ENCODE measurements at places on chromosomes 11 and 22.

GRCh38 chr22:38040953-38041759 is 16.0 kb upstream of the PICK1 start:
- DNase-seq: no peak

DNA sequence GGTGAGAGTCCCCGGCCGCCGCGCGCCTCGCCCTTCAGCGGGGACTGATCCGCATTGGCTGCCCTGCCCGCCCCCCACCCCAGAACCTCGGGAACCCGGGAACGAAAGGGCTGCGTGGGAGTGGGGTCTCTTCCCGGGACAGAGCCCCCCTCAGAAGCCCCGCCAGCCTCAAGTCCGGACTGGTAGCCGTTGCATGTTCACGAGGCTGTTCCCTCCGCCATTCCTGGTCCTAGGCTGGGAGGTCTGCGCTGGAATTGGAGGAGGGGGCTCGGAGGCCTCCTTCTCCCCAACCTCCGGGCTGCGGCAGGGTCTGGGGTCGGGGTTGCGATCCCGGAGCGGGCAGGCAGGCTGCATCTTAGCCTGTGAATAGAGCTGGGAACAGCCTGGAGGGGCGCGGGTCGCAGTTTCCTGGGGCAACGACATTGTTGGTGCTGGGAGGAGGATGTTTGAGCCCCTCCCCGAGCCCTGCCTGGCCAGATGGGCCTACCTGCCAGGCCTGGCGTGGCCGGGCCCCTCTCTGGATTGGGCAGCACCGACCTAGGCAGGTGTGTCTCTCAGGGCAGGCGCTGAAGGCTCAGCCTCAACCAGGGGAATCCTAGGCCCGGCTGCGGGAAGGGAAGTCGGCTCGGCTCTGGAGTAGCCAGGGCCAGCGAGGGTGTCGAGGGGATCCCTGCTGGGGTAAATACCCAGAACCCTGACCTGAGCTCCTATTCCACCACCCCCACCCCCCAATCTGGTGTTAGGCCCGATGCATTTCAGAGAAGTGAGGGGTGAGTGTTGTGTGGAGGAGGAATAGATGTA is 670 bp downstream of the MAPK8IP1 start:
- no peak for DNase-seq

DNA sequence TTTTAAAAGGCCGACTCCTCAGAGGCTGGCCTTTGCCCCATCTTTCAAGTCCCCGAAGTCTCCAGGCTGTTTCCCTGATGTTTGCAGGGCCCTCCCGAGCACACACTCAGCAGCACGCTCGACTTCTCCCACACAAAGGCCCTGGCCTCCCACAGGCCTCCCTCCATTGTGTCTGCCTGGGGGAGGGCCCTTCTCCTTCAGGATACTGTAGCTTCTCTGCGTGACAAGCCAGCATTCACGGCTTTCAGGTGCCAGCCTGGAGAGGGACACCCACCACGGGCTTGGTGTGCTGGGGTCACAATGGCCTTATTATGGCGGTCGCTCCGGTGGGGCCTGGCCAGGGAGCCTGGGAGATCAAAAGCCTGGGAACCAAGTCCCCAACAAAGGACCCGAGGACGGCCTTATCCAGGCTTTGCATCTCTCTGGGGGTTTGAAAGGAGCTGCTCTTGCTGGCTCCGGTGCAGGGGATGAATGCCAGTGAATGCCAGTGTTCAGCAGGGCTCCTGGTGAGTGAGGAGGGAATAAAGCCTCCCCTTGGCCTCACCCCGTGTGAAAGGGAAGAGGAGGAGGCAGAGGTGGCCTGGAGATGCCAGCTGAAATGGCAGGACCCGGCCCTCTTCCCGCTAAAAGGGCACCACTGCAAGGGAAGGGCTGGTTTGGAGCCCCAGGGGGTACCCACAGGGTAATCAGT is 55.0 kb downstream of the TRAF6 start:
- DNase-seq: no peak

GRCh38 chr11:133500936-133501335 is 31.4 kb downstream of the OPCML start:
- no peak for DNase-seq

GRCh38 chr22:33315954-33316353 is 257.8 kb upstream of the SYN3 start:
- no peak for DNase-seq

DNA sequence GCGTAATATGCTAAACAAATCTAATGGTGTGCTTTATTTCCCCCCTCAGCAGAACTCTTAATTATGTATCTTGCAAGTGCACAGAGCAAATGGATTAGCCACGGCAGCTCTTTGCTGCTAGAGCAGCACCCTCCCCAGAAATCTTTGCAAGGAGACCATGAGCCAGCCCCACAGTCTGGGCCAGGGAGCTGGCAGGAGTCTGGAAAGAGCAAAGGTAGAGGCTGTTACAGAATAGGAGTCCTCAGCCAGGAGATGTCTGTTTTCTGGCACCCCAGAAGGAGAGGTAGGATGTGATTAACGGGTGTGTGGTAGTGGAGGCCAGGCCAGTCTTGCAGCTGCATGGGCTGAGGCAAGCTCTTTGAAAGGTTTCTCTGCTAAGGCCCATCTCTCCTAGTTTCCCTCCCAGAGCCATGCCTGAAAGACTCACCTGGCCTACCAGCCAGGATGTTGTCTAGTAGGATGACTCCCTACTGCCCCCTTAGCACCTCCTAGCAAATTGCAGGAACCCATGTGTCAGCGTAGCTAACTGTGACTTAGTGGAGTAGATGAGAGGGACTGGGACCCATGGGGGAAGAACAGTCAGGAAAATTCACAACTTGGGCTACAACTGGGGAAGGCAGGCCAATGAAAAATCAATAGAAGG is 557.2 kb downstream of the BUD13 start:
- DNase-seq: no peak

GRCh38 chr11:116257092-116257491 is 515.7 kb downstream of the BUD13 start:
- DNase-seq: no peak

GRCh38 chr22:19886605-19887255 is 32.1 kb upstream of the GNB1L start:
- DNase-seq: no peak

DNA sequence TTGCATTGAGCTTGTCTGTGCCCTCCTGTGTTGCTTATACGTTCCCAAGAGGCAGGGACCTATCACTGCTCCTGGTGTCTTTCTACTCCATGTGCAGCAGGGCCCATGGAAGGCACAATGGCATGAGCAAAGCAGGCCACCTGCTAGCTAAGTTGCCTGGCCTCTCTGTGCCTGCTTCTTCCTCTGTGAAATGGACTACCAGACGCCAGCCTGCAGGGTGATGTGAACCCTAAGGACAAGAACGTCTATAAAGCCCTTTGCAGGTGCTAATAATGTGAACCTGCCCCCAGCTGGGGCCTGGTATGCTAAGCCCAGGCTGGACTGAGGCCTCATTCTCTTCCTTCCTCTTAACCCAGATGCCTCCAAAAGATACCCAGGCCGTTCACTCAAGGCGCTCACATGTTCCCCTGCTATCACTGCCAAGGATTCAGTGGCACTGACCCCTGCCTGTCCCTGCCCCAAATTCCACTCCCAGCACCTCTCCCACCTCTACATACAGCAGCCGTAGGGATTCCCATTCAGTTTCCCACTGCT is 4.0 kb downstream of the GUCD1 start:
- DNase-seq: no peak

- DNase-seq: no peak
Measured at GRCh38 chr11:118634431-118635236, 27.2 kb downstream of the PHLDB1 start.

DNA sequence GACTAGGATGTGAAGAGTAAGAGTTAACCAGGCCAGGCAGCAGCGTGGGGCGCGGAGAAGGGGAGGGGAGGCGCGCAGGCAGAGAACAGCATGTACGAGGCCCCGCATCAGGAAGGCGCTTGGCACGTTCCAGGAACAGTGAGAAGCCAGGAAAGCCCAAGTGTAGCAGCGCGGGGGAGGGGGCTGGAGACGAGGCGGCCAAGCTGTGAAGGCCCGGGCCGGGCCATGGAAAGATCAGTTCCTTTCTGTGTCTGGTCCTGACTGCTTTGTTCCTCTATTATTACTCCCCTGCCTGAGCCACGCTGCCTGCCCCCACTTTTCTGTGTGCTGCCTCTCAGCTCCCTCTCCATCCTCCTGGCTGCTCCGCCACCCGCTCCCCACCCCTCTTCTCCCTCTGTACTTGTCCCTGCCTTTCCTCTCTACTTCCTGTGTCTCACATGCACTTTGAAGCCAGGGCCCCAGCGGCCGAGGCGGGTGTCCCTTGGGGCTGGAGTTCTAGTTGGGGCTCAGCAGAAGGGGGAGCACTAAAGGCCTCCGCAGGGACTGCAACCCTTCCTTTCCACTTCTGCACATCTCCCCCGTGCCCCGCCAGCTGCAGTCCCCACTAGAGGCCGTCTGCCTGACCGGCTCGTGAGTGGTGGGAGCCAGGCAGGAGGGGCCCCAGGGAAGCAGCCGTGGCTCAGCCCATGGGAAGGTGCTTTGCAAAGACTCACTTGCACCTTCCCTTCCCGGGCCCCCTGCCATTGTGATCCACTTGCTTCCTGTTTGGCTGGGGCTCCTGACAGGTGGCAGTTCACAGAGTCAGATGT is 63.7 kb downstream of the PRDM11 start:
- no peak for DNase-seq

GRCh38 chr11:61675826-61676225 is 4.4 kb upstream of the DAGLA start:
- DNase-seq: no peak

GRCh38 chr11:27233654-27234042 is 129.4 kb downstream of the CCDC34 start:
- no peak for DNase-seq

DNA sequence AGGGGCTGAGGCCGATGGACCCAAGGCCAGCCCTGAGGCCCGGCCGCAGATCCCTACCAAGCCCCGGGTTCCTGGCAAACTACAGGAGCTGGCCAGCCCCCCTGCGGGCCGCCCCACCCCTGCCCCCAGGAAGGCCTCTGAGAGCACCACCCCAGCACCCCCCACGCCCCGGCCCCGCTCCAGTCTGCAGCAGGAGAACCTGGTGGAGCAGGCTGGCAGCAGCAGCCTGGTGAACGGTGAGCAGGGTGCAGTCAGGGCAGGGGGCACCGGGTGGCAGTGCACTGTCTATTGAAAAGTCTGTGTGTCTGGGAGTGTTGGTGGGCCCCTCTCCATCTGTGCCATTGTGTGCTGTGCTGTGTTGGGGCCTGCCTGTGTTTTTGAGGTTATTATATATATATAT is 16.1 kb downstream of the MICALL1 start:
- DNase-seq: no peak

DNA sequence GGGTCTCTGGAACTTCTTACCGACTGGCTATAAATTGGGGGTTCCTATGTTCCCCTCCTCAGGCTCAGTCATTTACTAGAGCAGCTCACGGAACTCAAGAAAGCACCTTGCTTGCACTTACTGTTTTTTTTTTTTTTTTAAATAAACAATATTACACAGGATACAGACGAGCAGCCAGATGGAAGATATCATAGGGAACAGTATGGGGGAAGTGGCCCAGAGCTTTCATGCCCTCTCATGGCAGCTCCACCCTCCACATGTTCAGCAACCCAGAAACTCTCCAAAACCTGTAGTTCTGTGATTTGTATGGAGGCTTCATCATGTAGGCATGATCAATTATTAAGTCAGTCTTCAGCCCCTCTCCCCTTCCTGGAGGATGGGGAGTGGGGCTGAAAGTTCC is 7.5 kb downstream of the UVRAG start:
- no peak for DNase-seq

- no peak for DNase-seq
Measured at GRCh38 chr11:125299061-125299615, 134.6 kb downstream of the PKNOX2 start.

- DNase-seq: peak; percentile 67
Measured at GRCh38 chr11:10455637-10456487, 798 bp downstream of the AMPD3 start.

- DNase-seq: no peak
Measured at GRCh38 chr11:22597062-22597461, 28.6 kb downstream of the FANCF start.

DNA sequence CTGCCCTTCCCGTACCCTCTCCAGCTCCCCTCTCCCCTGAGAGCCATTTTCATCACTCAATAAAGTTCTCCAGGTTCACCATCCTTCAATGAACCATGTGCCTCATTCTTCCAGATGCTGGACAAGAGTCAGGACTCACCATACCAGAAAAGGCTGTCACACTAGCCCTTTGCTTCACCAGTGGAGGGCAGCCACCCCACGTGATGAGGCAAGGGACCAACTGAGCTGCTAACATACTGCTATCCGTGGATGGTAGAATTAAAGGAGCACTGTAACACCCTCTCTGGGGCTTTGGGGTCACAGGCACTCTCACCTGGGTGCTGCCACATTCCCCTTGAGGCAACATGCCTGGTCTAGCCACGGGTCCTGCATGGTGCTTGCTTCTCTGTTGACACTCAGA is 13.1 kb upstream of the OR5I1 start:
- DNase-seq: no peak

- DNase-seq: no peak
Measured at GRCh38 chr22:23373601-23374000, 193.3 kb downstream of the BCR start.
